ENCODE measurements at places on chromosomes 2 and 18.

DNA sequence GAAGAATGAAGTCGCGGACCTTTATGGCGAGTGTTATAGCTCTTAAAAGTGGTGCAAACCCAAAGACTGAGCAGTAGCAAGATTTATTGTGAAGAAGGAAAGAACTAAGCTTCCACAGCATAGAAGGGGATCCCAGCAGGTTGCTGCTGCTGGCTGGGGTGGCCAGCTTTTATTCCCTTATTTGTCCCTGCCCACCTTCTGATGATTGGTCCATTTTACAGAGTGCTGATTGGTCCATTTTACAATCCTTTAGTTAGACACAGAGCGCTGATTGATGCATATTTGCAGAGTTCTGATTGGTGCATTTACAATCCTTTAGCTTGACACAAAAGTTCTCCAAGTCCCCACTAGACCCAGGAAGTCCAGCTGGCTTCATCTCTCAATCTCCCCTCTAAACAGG lies 36.3 kb upstream of the EN1 start:
- H3K27me3 ChIP-seq = peaks cover 4% of the 10 kb centered on the region
- peaks cover 18% of the 10 kb centered on the region for H3K4me1 ChIP-seq
- no peak overlapping the region for H3K27ac ChIP-seq
- DNase-seq = no peak
- no peaks in the 10 kb centered on the region for H3K36me3 ChIP-seq

DNA sequence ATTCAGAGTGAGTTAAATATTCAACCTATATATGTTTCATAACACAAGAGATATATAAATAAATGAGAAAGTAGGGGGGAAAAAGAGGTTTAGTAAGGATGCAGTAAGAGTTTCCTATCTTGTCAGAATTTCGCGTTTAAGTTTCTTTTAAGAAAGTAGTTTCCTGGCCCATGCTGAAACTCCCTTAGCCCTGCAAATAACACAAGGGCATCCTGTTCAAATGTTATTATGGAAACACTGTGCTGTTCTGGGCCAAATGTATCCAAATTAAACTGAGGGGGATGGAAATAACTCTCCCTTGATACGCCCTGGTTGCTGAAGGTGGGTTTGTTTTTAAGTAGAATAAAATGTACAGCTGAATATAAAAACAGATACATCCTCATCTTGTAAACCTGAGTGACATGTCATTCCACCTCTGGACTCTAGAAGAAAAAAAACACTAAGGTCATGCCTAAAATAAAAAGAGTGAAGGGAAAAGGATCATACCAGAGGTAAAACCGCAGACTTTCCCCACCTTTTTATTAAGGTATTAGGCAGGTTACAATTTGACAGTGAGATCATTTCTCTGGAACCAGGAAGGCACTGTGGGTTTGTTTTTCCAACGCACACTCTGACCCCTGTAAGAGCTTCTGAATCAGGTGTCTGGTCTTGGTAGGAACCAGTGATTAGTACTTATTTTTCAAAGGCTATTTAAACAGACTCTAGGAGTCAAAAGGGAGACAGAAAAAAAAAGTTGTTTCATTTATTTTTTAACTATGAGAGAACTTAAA lies 16.7 kb downstream of the BCL2 start:
- peak overlapping the region; percentile 44 for H3K4me3 ChIP-seq
- peaks cover 80% of the 10 kb centered on the region for H3K36me3 ChIP-seq
- H3K27ac ChIP-seq = peak overlapping the region; percentile 89
- H3K27me3 ChIP-seq = no peaks in the 10 kb centered on the region
- DNase-seq = peak; percentile 39

DNA sequence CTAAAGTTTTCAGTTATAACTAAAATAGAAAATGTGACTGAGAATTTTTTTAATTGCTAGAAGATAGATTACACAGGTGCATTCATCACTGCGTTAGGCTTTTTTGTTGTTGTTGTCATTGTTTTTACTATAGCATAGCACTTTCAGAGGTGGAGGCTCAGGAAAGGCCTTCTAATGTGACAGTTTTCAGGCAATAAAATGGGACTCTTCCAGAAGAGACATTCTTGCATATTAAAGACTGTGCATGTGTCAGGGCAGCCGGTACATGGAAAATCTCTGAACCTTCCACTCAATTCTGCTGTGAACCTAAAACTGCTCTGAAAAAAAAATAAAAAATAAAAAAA lies 175.2 kb downstream of the METTL4 start:
- H3K27me3 ChIP-seq = peaks cover 9% of the 10 kb centered on the region
- H3K27ac ChIP-seq = no peak overlapping the region
- H3K4me1 ChIP-seq = no peaks in the 10 kb centered on the region

DNA sequence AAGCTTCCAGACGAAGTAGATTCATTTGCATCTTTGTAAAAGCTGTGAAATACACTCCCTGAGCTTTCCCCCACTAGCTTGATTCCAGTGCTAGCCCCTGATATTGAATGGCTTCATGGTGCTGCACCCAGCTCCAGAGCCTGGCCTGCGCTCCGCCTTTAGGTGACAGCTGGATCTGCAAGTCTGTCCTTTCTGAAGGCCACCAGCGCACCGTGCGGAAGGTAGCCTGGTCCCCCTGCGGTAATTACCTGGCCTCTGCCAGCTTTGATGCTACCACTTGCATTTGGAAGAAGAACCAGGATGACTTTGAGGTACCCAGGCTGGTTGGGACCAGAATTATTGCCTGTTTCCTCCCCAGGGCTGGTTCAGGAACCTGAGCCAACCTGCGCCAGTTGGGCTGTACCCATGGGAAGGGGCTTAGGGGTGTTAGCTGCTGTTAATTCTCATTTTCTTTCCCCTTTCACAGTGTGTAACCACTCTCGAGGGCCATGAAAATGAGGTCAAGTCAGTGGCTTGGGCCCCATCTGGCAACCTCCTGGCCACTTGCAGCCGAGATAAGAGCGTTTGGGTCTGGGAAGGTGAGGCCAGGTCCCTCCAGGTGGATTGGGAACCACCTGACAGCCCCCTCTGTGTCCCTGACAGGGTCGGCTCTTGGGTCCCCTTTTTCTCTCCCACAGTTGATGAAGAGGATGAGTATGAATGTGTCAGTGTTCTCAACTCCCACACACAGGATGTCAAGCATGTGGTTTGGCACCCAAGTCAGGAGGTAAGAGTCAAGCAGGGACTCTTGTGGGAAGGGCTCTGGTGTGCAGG lies 1.3 kb downstream of the CIAO1 start:
- H3K27me3 ChIP-seq = no peaks in the 10 kb centered on the region
- peak overlapping the region; percentile 85 for H3K4me3 ChIP-seq
- peaks cover 47% of the 10 kb centered on the region for H3K36me3 ChIP-seq
- peaks cover 36% of the 10 kb centered on the region for H3K4me1 ChIP-seq

DNA sequence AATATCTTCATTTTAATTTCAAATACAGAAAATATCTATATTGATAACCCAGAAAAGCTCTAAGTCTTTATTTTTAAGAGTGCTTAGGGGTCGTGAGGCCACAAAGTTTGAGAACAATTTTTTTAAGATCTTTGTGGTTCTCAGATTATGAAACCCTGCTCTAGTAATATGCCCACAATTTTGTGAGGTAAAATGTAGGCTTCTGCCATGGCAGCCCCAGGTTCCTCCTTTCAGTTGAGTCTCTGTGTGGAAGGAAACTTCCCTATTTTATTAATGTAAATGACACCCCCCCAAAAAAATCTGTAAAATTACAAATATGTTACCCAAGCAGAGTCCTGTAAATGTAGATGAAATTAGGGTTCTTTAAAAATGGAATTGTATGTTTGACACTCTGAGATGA lies 600.5 kb downstream of the SATB2 start:
- no peaks in the 10 kb centered on the region for H3K4me1 ChIP-seq
- H3K27me3 ChIP-seq = no peaks in the 10 kb centered on the region
- no peaks in the 10 kb centered on the region for H3K36me3 ChIP-seq
- H3K4me3 ChIP-seq = no peak overlapping the region
- no peak overlapping the region for H3K27ac ChIP-seq

GRCh38 chr2:152037743-152038435 lies 61.0 kb downstream of the CACNB4 start:
- no peak for DNase-seq
- H3K27ac ChIP-seq = no peak overlapping the region
- no peak overlapping the region for H3K4me3 ChIP-seq

- H3K4me3 ChIP-seq = no peak overlapping the region
- DNase-seq = no peak
- no peak overlapping the region for H3K27ac ChIP-seq
- H3K4me1 ChIP-seq = no peaks in the 10 kb centered on the region
- H3K36me3 ChIP-seq = no peaks in the 10 kb centered on the region
These were observed 17.2 kb upstream of the HK2 start for GRCh38 chr2:74816540-74817303.

- DNase-seq = no peak
- H3K27me3 ChIP-seq = peaks cover 5% of the 10 kb centered on the region
- H3K36me3 ChIP-seq = no peaks in the 10 kb centered on the region
- no peak overlapping the region for H3K4me3 ChIP-seq
- H3K27ac ChIP-seq = no peak overlapping the region
These were observed 81.4 kb downstream of the CMPK2 start for GRCh38 chr2:6784291-6784690.

DNA sequence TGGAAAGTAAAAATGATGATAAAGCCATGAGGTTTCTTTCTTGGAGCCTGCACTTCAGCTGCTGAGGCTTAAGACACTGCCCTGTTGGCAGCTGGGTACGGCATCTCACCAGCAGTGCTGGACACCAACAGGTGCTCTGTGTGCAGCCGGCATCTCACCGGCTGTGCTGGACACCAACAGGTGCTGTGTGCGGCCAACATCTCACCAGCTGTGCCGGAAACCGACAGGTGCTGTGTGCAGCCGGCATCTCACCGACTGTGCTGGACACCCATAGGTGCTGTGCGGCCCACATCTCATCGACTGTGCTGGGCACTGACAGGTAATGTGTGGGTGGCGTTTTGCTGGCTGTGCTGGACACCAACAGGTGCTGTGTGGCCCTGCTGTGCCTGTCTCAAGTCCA lies 190.8 kb downstream of the TMEM18 start:
- no peak for DNase-seq
- no peak overlapping the region for H3K27ac ChIP-seq
- no peaks in the 10 kb centered on the region for H3K27me3 ChIP-seq
- H3K36me3 ChIP-seq = no peaks in the 10 kb centered on the region
- no peaks in the 10 kb centered on the region for H3K4me1 ChIP-seq
- no peak overlapping the region for H3K4me3 ChIP-seq

GRCh38 chr2:27967076-27967475 lies 76.5 kb downstream of the BABAM2 start:
- H3K27ac ChIP-seq = peak overlapping the region; percentile 21
- peaks cover 65% of the 10 kb centered on the region for H3K4me1 ChIP-seq
- H3K27me3 ChIP-seq = no peaks in the 10 kb centered on the region
- H3K36me3 ChIP-seq = peaks cover 49% of the 10 kb centered on the region

DNA sequence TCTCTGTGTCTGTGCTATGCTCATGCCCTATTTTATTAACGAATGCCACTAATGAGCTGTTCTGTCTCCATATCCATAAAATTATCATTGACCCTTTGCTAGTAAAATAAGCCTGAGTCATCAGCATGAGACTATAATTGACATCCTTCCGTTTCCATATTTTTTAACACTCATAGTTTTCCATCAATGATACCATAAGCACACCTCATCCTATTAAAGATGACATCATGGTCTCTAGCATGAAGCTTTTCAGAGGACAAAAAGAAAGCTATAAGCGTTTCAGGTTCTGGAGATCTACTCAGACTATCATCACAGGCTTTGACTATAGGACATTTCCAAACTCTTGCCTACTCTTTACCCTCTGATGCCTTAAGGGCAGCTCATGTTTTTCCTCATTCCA lies 1.2 kb upstream of the DSC2 start:
- no peak overlapping the region for H3K4me3 ChIP-seq
- no peak for DNase-seq
- H3K27me3 ChIP-seq = peaks cover 17% of the 10 kb centered on the region
- H3K4me1 ChIP-seq = no peaks in the 10 kb centered on the region
- H3K27ac ChIP-seq = no peak overlapping the region

DNA sequence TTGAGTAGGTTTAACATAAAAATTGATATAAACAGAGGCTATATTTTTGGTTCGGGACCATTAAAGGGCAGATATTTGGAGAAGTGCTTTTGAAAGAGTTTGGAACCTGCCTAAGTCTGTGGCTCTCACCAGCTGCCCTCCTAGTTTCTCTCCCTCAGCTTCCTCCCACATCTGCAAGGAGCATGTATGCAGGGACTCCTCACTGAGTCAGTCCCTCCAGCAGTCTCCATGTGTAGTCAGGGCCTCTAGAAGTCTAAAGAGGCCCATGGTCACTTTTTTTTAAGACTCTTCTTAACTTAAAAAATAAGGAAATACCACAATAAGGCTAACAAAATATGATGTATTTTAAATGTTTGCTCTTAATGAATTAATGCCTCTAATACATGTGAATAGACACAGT lies 220.0 kb upstream of the TANK start:
- no peaks in the 10 kb centered on the region for H3K36me3 ChIP-seq
- H3K27me3 ChIP-seq = no peaks in the 10 kb centered on the region
- H3K4me1 ChIP-seq = peaks cover 8% of the 10 kb centered on the region
- H3K4me3 ChIP-seq = no peak overlapping the region

- no peaks in the 10 kb centered on the region for H3K36me3 ChIP-seq
- no peak for DNase-seq
- H3K4me1 ChIP-seq = no peaks in the 10 kb centered on the region
- no peak overlapping the region for H3K4me3 ChIP-seq
These were observed 169.8 kb upstream of the HS6ST1 start for GRCh38 chr2:128488434-128488833.

Measured in activated CD8-positive, alpha-beta T cell treated with anti-CD3 and anti-CD28 coated beads for 36 hours (primary cell).